ENCODE measurements at places on chromosomes 12 and 14. TPM values are rescaled to one million over a fixed set of nuclear protein-coding genes. Genes with fewer than 3 reads are reported as not detected.

DNA sequence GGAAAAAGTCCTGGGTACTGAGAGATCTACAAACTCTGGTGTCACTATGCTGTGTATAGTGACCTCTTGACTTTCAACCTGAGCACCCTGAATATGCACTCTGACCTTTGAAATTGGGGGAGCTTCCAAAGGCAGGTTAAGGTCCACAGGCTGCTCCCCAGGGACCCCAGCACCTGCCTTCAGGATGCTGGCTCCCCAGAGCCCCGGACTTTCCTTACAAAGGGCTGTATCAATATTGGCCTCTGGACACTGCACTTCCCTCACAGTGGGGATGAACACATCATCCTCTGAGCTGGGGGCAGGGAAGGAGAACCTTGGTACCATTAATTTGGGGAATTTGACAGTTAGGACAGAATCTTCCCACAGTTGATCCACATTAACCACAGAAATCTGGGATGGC, 14.3 kb downstream of the PLD4 start:
- no peak for DNase-seq

- DNase-seq, result no peak
Measured at GRCh38 chr12:29990971-29991370, 207.2 kb upstream of the TMTC1 start.

KRT75 gene
- not detected for total RNA-seq

- DNase-seq, result no peak
Measured at GRCh38 chr12:38538319-38538718, 221.7 kb downstream of the ALG10B start.

SLCO1B3 gene
- not detected for total RNA-seq

DNA sequence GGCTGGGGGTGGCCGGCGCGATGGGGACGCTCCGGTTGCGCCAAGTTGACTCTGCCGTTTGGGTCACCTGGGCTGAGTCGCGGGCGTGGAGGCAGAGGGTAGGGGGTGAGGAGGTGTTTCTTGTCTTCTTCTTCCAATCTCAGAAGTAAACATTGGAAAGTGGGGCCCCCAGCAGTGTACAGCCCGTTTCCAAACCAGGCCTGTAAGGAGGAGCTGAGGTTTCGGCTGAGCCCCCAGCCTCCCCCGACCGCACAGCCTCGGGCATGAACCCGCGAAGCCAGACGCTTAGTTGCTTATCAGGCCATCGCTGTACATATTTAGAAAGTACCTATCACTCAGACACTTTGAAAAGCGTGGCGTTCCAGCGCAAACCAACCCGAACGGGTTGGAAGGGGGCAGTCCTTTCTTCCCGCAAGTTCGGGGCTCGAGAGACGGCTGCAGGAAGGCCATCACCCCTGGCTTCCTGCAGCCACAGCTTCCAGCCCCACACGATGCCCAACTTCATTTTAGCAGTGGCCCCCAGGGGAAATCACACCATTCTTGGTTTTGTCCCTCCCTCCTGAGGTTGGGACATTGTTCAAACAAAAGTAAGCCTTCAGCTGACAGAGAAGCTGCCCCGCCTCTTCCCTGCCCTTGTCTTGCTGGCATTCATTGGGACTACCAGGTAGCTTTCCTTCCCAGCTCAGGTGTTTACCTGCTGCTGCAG, 164.1 kb downstream of the ZFP36L1 start:
- no peak for DNase-seq
